Hematopoietic multipotent progenitor cell (in vitro differentiated cells): ENCODE measurements at places on chromosomes 6 and 20. TPM values are rescaled to one million over a fixed set of nuclear protein-coding genes. Genes with fewer than 3 reads are reported as not detected.

Gene PHACTR3
- under 0.01 TPM for total RNA-seq

Gene PACSIN1
- 1.6 TPM for total RNA-seq

Gene CRISP3
- total RNA-seq, result under 0.01 TPM

Gene PDE10A
- under 0.01 TPM for total RNA-seq

Gene SLC32A1
- 0.54 TPM for total RNA-seq

Gene GRM1
- total RNA-seq, result under 0.01 TPM

Gene TNF
- total RNA-seq, result 0.27 TPM

DNA sequence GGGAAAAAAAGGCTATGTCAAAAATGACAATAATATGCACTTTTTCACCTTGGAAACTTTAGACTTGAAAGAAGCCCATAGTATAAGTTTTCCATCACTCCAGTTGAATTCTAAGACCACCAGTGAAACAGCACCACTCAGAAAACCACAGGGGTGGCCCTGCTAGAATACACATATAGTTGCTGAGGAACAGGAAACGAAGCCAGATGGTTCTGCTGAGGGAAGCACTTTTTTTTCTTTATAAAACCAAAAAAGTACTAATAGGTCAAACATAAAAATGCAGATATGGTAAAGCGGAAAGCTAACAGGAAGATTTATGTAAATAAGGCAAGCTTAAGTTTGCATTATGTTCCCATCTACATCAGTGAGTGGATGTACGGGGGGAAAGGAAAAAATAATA lies 303.9 kb downstream of the FOXC1 start:
- DNase-seq, result peak; percentile 86

- peak; percentile 63 for DNase-seq
Measured at GRCh38 chr20:57092112-57092899, 174.1 kb downstream of the BMP7 start.

DNA sequence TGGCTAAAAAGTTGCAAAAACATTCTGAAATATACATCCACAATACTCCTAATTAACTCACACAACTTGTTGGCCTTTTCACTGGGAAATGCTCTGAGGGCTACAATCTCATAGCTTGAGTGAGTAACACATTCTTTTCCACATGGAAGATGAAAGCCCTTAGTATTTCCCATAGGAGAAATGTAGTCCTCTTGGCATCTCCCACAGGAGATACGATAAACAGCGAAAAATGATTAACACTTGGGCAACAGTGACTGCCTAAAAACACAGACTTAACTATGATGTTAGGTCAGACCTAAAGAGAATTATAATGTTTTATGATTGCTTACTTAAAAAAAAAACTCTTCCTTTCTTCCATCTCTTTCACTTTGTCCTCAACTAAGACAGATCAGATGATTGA lies 9.0 kb downstream of the MYLK4 start:
- DNase-seq, result no peak

DNA sequence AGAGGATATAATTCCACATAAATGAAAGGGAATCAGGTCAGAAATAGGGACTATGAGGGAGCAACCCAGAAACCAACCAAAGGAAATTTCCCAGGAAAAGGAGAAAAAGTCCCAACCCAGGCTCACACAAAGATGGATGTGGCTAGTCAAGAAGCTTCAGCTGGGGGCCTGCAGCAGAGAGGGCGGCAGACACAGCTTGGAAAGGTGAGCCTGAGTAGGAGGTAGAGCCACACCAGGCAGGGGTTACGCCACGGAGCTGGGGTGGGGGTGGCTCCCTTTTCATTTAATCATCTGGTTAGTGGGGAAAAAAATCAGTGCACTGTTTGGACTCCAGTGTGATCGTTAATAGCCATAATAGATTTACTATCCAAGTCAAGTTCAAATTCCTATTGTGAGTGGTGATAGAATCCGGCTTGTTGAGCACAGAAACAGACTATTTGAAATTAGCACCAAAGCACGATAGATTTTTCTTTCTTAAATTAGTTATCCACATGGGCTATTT lies 220.6 kb downstream of the TPBG start:
- no peak for DNase-seq

DNA sequence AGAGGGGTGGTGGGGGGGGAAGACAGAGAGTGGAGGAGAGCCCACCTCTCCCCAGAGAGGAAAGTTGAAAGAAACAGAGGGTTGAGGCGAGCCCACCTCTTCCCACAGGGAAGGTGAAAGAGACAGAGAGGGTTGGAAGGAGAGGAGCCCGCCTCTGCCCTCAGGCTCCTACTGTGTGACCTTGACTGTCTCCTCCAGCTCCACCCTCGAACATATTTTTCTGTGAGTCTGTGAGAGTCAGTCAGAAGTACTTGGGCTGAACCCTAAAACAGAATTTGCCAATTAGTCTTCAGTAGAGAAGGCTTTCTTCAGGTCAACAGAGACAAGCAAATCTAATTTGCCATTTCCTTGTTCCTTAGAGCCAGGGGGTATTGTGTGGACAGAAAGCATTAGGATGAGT lies 153.7 kb upstream of the SNX9 start:
- DNase-seq, result no peak

DNA sequence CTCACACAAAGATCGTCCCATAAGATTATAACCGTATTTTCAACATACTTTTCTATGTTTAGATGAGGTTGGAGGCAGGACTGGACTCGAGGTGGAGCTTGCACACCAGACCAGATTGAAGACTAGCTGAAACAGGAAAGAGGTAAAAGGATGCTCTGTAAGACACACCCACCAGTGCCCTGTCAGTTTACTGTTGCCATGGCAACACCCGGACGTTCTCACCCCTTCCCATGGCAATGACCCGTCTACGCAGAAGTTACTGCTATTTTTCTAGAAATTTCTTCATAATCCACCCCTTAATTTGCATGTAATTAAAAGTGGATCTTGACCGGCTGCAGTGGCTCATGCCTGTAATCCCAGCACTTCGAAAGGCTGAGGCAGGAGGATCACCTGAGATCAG lies 13.6 kb upstream of the SRSF6 start:
- no peak for DNase-seq

DNA sequence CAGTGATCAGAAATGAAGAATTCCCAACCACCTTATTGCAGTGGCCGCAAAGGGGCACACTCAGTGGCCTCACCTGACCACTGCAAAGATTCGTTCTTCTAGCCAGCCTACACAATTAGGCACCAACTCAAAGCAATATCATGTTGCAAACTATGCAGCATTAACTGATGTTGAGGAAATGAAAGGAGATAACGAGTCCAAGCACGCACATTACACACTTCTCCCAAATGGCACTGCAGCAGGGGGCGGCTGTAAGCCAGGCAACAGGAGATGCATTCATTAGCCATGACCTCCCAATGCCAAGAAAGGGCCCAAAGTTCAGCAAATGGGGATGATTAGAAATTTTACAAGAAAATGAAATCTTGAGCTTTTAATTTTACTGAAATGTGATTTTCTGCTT lies 39.3 kb downstream of the ATXN1 start:
- no peak for DNase-seq

- no peak for DNase-seq
Measured at GRCh38 chr6:138811866-138812265, 16.0 kb downstream of the ECT2L start.

DNA sequence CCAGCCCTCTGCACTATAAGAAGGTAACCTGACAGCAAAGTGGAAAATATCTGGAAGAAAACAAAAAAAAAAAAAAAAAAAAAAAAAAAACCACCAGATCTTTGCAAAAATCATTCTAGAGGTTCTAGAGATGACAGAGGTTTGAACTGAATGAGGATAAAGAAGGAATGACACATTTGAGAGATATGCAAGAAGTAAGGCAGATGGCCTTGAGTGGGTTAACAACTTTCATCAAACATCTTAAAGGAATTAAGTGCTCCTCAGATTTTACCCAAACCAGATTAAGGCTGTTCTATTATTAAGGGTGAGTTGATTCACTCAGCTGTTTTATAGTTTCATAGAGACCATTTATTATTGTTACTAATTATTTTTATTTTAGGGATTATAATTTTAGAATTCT lies 62.0 kb downstream of the RSPO3 start:
- no peak for DNase-seq

DNA sequence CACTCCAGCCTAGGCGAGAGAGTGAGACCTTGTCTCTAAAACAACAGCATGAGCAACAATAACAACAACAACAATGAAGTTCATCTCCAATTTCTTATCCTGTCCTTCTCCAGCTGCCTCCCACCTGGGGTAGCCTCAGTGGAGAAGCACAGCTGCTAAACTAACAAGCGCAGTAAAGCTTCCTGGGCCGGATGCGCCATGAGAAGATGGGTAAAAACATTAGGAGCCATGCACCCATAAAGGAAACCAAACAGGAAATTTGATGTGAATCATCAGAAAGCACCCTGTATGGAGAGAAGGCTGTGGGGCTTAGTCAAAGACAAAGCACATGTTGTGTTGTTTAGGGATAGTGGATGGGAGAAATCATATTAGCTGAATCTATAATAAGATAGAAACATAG lies 61.1 kb upstream of the CCN6 start:
- DNase-seq, result no peak

DNA sequence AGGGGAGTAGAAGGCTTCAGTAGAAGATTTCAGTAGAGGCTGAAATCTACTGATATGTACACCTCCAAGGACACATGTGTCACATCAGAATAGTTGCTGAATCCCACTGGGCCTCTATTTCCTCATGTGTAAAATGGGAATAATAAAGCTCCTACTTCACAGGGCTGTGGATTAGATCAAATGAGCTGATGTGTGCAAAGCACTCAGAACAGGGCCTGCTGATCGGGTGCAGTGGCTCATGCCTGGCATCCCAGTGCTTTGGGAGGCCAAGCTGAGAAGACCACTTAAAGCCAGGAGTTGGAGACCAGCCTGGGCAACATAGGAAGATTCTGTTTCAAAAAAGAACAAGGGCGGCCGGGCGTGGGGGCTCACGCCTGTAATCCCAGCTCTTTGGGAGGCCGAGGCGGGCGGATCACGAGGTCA lies 8.1 kb upstream of the AP5S1 start:
- DNase-seq, result no peak

DNA sequence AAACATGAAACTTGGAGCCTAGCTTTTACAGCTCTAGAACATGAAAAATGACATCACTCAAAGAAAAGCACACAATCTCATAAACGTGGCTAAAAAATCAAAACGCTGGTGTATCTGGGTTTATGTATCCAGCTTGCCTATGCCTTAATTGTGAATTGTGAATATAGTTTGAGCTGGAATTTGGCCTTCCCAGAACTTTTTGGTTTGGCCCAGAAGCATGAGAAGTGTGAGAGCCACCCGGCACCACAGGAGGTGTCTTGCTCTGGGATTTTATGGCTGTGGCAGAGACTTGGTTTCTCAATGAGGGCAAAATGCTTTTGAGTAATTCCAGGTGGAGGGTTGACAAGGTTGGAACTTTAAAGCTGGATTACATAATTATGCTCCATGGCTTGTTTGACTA lies 69.2 kb downstream of the TIAM2 start:
- no peak for DNase-seq

DNA sequence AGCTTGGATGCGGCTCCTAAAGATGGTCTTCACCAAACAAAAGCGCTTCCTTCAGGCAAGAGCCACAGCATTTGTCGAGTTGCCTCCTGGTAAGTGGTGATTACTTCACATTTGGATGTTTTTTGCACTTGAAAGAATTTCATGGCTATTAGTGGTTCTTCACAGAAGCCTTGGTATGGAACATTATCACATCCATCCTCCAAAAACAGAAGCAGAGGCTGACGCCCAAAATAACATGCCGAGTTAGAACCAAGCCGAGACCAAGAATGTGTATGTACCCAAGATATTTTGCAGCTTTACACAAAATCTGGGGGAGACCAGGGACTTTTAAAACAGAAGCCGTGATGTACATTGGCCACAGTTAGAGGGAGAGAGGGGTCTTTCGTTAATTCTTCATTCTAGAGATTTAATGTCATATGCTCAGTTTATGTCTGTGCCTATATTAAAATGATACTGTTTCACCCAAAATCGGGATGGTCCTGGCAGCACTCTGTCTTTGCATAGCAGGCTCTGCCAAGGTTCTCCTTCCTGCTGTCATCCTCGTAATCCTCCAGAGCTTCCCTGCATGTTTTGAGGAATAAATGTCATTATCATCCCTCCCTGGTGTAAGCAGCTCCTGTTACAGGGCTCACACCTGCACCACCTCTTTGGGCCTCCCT lies 109.3 kb downstream of the TMEM242 start:
- no peak for DNase-seq

- no peak for DNase-seq
Measured at GRCh38 chr6:89087881-89088280, 7.3 kb downstream of the PNRC1 start.

GRCh38 chr6:107819964-107820337 lies 4.2 kb downstream of the SCML4 start:
- DNase-seq, result no peak

DNA sequence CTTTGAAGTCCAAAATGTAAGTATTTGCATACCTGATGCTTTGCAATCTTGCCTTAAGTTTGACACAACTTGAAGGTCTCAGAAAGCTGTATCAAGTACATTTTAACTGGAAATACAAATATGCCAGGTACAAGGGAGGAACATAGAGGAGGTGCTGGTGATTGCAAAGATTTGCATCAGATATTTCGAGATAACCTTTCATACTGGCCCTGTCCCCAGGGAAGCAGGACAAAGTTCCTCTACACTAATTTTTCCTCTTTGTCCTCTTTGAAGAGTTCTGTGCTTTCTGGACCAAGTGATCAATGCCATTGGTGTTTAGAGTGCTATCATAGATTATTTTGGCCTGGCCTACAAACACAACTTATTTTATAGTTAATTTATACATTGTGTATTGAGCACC lies 686.1 kb downstream of the HACE1 start:
- no peak for DNase-seq

DNA sequence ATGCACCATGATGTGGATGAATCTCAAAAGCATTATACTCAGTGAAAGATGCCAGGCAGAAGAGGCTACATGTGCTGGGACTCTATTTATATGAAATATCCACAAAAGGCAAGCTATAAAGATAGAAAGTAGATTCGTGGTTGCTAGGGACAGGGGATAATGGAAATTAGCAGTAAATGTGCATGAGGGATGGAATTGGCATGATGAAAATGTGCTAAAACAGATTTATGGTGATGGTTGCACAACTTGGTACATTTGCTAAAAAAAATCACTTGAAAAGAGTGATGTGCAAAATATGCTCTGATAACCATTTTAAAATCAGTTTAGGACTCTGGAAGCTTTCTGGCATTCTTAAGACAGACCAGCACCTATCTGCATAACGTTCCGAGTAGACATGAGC lies 61.6 kb downstream of the ALDH8A1 start:
- DNase-seq, result no peak

GRCh38 chr20:23601715-23602114 lies 4.0 kb downstream of the CST9 start:
- DNase-seq, result no peak

- no peak for DNase-seq
Measured at GRCh38 chr6:111267764-111268333, 180.5 kb downstream of the SLC16A10 start.

DNA sequence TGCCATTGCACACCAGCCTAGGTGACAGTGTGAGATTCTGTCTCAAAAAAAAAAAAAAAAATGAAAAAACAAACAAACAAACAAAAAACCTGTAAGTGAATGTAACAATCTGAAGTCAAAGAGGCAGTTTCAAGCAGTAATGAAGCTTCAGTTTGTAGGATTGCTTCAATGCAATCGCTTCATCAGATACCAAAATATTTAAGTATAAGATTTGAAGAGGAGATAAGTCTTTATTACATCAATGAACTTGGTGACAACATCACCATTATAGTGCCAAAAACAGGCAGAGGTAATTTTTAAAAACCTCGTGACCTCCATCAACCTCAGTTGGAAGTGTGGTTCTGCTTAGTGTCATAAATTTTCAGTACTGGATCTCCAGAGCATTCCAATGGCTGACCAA lies 74.7 kb downstream of the MYLK4 start:
- DNase-seq, result no peak
